CD4-positive, alpha-beta T cell treated with Interleukin-12 subunit alpha and Interleukin-12 subunit beta, for 1 hour (primary cell): ENCODE measurements at places on chromosomes 1 and 21.

DNA sequence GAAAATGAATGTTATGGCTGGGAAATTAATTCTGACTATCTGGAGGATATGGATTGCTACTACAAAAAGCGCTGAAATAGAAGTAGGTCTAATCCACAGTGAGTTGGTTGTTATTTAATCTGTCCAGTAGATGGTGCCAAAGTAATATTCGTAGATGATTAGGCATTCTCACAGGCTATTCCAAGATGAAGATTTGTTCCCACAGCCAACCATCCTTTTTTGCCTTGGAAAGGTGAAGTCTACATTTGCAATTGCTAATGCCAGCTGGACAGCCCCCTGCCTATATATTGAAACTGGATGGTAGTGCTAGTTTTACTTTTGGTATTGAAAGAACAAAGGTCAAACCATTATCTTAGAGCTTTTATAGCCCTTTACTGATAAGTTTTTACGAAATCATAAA, 43.8 kb downstream of the RBM11 start:
- DNase-seq = peak; percentile 35

- DNase-seq = no peak
Observed at GRCh38 chr1:95548211-95548610, 314.2 kb downstream of the RWDD3 start.

GRCh38 chr1:91685994-91686393, 185.3 kb downstream of the CDC7 start:
- no peak for DNase-seq

DNA sequence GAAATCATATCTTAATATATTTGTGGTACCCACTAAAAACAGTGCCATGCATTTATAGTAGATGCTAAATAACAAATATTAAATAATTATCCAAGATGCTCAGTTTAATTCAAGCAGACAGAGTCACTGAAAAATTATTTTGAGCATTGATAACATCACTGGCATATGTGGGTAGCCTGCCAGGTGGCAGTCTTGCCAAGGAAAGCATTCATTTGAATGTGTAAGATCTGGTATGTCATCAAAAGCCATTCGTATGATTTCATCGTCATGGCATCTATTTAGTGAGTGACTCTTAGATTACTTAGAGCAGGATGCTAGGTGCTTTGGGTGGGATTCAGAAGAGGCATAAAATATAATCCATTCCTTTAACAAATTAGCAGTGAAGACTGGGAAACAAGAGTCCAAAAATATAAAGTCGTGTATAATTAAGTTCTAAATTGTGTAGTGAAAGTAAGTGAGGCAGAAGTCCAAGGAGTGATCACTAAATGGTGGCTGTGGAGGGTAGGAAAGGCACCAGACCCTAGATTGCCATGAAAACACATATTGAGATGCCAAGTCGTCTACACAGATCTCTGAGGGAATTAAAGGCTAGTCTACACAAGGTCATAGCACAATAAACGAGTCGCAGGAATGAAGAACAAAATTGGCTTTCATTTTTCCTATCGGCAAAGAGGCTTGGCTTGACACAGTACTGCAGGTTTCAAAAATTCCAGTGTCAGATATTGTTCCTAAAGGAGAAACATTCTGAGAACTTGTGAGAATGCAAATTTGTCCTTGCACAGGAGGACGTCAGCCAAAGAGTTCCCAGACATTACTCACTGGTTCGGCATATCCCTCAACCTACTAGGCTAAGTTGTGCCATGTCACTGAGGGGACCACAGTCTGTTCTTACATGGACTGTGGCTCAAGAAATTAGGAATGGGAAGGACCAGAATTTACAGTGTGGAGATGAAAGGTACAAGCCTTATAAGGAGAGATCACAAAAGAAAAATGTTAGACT, 130.8 kb downstream of the LYPLAL1 start:
- DNase-seq = no peak

- no peak for DNase-seq
Observed at GRCh38 chr1:155962599-155963211, 15.6 kb downstream of the ARHGEF2 start.
